ENCODE measurements at places on chromosomes 2 and 18.

DNA sequence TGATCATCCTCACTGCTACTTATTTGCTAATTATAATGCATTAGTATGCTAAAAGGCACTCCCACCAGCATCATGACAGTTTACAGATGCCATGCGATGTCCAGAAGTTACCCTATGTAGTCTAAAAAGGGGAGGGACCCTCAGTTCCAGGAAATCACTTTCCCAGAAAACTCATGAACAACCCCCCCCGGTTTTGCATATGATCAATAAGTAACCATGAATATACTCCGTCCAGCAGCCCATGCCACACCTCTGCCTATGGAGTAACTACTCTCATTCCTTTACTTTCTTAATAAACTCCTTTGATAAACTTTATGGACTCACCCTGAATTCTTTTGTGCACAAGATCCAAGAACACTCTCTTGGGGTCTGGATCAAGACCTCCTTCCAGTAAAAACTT lies 86.8 kb downstream of the MALT1 start:
- DNase-seq: no peak

GRCh38 chr2:30789670-30790210 lies 17.5 kb downstream of the CAPN13 start:
- no peak for DNase-seq

DNA sequence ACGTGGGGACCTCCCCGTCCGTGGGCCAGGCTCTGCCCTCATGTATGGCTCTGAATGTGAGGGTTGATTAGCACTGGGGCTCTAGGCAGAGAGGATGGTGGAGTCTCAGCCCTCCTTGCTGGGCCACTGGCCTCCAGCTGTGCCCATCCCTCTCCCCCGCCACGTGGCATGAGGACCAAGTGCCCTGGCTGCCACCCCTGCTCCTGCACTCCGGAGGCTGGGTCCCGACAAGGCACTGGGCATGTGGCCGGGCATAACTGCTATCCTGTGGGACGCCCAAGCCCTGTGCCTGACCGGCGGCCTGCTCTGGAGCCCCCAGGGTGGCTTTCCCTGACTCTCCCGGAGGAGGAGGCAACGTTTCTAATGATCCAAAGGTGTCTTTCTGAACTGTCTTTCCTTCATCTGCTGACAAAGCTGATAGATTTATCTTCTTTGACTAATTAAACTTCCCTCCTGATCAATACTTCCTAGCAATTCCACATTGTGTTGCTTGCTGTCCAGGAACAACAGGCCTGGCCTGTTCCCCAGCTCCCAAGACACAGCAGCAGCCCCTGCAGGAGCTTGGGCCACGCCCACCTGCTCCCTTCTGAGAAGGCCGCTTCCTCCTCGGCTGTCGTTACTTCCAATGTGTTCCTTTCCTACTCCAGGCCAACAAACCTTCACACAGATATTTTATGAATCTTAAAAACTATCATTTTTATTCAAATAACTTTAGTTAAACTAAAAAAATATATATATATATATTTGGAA lies 132.0 kb downstream of the SNTG2 start:
- no peak for DNase-seq

- no peak for DNase-seq
These were observed 43.3 kb downstream of the LONRF2 start for GRCh38 chr2:100278986-100279385.

GRCh38 chr2:26400723-26401122 lies 997 bp upstream of the DRC1 start:
- DNase-seq: no peak

- DNase-seq: no peak
These were observed 498.9 kb downstream of the STK39 start for GRCh38 chr2:167748536-167748935.

GRCh38 chr2:176856683-176857082 lies 355.9 kb upstream of the HNRNPA3 start:
- DNase-seq: no peak

DNA sequence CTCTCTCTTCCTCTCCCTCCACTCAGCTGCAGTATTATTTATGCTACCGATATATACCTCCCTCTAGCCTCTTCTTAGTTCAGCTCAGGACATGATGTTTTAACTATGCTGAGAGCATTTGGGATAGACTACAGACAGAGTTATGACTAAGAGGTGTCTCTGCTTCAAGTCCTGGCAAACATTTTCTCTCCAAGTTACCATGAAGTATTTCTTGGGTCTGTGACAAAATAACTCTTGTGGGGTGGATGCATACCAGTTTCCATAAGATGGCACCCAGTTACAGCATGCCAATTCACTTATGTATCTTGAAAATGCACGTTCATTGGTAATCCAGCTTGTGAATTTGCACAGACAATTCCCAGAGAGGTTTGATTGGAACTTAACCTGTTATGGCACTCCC lies 737.6 kb downstream of the SLC4A3 start:
- no peak for DNase-seq

GRCh38 chr18:43563780-43564179 lies 286.5 kb upstream of the SYT4 start:
- DNase-seq: peak; percentile 51

- DNase-seq: no peak
These were observed 13.6 kb downstream of the FLACC1 start for GRCh38 chr2:201343559-201343958.

DNA sequence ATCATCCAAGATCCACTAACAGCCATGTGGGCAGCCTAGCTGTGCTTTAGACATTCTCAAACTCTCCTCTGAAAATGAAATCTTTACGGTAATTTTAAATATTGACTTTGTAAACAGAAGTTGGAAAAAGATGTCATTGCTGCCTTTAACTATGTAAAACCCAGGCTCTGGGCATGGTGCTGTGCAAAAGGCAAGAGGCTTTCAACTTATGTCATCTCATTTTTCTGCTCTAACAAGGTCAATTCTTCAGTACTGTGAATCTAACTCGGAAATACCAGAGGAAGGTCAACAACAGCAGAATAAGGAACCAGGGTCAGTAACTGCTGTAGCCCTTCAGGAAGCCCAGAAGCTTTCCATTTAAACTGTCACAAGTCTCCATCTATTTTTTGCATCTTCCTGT lies 37.0 kb upstream of the MPP4 start:
- DNase-seq: no peak

- peak; percentile 56 for DNase-seq
These were observed 1.4 kb downstream of the NOL4 start for GRCh38 chr18:34223164-34223892.

- no peak for DNase-seq
These were observed 17.9 kb upstream of the SPTBN1 start for GRCh38 chr2:54438271-54438670.

Measured in NCI-H345 (cell line).